ENCODE measurements at places on chromosomes 3 and 15. TPM values are rescaled to one million over a fixed set of nuclear protein-coding genes. Genes with fewer than 3 reads are reported as not detected.

GRCh38 chr3:135966271-135966961, 888 bp downstream of the PPP2R3A start:
- DNase-seq, result no peak

DNA sequence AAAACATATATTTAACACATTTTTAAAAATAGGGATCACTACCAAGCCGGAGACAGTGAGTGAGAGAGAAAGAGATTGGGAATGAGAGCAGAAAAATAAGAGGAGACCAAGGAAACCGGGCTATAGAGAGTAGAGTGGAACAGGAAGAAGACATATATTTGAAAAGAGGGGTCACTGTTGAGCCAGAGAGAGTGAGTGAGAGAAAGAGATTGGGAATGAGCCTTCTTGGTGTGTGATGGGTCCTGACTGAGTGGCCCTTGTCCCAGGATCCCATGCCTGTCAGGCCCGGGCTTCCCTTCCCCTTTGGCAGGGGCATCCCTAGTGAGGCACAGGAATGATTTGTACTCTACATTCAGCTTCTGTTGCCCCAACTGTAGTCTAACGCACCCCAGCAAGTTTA, 646.6 kb downstream of the NTRK3 start:
- DNase-seq, result peak; percentile 45

MED12L gene
- 0.12 TPM for total RNA-seq

DNA sequence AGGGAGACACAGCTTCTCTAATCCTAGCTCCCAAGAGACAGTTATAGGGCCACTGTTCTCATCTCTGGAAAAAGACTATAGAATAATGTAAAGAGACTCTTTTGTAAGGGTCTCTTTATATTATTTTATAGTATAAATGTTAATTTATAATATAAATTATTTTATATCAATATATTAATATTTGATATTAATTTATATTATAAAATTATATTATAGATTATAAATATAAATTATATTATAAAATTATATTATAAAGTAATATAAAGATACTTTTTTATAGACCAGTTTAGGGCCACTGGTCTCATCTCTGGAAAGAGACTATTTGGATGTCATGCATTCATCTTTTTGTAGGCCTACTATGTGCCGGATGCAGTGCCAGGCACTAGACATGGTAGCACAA, 53.9 kb downstream of the SV2B start:
- no peak for DNase-seq

GAP43 gene
- total RNA-seq, result 0.29 TPM

DNA sequence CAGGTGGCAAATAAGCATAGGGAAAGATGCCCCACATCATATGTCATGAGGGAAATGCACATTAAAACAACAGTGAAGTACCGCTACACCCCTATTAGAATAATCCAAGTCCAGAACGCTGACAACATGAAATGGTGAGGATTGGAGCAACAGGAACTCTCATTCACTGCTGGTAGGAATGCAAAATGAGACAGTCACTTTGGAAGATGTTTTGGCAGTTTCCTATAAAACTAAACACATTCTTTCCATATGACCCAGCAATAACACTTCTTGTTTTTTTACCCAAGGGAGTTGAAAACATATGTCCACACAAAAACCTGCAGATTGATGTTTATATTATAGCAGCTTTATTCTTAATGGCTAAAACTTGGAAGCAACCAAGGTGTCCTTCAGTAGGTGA, 116.4 kb upstream of the TOPAZ1 start:
- DNase-seq, result peak; percentile 8

DNA sequence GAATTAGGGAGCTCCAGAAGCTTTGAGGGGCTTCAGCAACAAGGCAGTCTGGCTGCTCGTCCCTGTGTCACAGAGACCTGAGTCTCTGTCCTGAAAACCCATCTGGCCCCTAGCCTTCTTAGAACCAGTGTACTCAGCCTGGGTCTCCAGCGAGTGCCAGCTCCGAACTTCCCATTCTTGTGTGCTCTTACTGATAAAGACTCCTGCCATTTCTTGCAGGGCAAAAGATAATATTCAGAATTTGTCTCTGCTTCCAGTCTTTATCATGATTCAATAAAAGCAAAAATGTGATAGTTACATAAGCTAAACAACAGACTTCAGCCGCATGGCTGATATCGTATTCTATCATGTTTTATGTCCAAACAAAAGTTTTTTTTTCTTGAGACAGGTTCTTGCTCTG, 36.0 kb upstream of the BCL2A1 start:
- DNase-seq, result no peak

- DNase-seq, result no peak
These were observed 315.2 kb upstream of the ROBO2 start for GRCh38 chr3:76724706-76725105.

GRCh38 chr3:64578062-64578770, 109.6 kb downstream of the ADAMTS9 start:
- no peak for DNase-seq
